ENCODE measurements at places on chromosomes 2 and 18.

- no peak for DNase-seq
Measured at GRCh38 chr18:35465329-35465728, 32.4 kb downstream of the INO80C start.

DNA sequence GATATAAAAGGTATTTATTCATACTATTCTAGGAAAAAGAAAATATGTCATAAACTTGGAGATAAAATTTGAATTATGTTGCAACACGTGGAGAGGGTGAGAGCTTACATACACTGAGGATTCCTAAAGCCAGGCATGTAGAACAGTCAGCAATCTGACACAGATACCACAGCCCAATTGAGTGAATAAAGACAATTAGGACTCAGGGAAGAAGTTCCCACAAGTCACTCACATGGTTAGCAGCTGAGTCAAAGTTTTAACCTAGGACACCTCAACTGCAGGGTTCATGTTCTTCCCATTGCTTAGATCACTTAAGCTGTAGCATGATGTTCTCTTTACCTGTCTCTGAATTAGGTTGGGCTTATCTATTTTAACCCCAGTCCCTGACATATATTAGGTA is 189.5 kb downstream of the CMPK2 start:
- DNase-seq = no peak

- DNase-seq = no peak
Measured at GRCh38 chr2:12059616-12060441, 313.4 kb downstream of the LPIN1 start.

GRCh38 chr18:62596145-62597005 is 73.5 kb downstream of the ZCCHC2 start:
- no peak for DNase-seq
